Pons (tissue), 1 donor: ENCODE measurements at places on chromosomes 7 and 10.
A peak's percentile ranks its signal among the peaks of the same experiment; 100 is the strongest.

DNA sequence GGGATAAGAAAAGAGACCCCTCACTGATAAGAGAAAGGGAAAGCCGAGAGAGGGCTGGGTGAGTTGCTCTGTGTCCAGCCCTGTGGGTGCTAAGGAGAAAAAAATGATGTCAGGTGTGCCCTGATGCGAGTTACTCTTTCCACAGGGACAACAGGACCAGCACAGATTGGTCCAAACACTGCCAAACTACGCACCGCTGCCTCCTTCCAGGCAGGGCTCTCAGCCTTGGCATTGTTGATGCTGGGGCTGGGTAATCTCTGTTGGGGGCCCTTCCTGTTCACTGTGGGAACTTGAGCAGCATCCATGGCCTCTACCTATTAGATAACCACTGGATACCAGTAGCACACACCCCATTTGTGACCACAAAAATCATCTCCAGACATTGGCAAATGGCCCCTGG is 10.3 kb upstream of the ATP6V0E2 start:
- DNase-seq = no peak

- no peak for DNase-seq
These were observed 14.5 kb upstream of the FAM13C start for GRCh38 chr10:59376846-59377245.

- DNase-seq = no peak
These were observed 1.2 kb downstream of the GET4 start for GRCh38 chr7:877312-878232.

DNA sequence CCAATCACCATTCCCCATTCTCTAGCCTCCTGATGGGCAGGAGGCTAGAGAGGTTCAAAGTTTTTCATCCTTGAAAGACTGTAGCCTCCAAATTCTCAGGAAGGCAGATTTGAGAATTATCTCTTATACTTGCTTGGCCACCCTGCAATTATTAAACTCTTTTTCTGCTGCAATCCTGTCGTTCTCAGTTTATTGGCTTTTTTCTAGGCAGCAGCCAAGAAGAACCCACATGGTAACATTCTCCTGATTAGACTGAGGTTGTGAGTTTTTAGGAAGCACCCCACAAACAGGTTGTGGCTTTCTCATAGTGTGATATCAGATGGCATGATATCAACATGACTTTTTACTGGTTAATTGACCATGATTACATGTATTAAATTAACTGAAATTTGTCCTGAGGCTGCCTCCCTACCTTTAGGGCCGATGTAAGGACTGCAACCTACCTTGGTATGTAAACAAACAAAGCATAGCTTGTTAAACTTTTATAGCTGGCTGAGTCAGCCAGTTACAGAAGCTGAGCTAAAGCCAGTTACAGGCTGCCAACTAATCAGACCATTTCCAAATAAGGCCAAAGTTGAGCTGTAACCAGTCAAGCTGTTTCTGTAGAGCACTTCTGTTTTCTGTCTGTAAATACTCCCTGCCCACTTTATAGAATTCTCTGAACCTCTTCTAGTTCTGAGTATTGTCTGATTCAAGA is 3.2 kb upstream of the ZNF248 start:
- DNase-seq = no peak

DNA sequence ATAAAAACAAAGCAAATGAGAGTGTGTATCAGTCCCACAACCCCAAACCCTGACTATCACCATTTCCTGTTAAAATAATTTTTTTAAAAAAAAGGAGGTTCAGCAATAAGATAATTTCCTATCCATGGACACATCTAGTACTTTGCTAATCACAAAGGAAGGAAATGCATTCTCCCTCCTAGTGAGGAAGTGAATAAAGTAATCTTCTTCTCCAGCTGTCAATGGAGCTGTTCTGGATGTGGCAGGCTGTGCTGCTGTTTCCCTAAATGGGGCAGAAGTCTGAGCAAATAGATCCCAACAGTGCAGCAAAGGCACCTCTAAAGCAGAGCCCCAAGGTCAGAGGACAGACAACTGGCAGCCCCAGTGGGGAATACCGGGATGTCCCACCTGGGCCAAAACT is 540.0 kb downstream of the KCNMA1 start:
- no peak for DNase-seq

- DNase-seq = peak; percentile 5
These were observed 352.7 kb downstream of the DNAJB6 start for GRCh38 chr7:157689269-157690057.

- DNase-seq = no peak
These were observed 6.0 kb downstream of the TFPI2 start for GRCh38 chr7:93884541-93884940.

DNA sequence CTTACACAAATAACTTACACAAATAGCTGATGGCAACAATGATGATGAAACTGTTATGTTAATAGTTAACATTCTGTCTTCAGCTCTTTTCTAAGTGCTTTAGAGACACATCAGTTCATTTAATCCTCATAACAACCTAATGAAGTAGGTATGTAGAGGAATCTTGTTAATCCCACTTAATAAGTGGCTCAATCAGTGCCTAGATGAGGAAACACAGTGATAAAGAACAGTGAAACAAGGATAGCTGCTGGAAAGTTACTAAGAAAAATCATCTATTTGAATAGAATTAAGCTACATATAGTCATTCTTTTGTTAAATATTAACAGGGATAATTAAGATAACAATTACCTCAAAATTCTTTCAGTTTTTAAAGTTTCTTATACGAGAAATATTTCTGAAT is 487.6 kb downstream of the ARL4A start:
- DNase-seq = no peak

GRCh38 chr7:67625257-67625737 is 628.7 kb downstream of the TYW1 start:
- DNase-seq = peak; percentile 52

GRCh38 chr7:33805630-33806233 is 99.6 kb upstream of the BMPER start:
- no peak for DNase-seq

- DNase-seq = no peak
These were observed 67.9 kb downstream of the PPP1R9A start for GRCh38 chr7:94975336-94975735.

DNA sequence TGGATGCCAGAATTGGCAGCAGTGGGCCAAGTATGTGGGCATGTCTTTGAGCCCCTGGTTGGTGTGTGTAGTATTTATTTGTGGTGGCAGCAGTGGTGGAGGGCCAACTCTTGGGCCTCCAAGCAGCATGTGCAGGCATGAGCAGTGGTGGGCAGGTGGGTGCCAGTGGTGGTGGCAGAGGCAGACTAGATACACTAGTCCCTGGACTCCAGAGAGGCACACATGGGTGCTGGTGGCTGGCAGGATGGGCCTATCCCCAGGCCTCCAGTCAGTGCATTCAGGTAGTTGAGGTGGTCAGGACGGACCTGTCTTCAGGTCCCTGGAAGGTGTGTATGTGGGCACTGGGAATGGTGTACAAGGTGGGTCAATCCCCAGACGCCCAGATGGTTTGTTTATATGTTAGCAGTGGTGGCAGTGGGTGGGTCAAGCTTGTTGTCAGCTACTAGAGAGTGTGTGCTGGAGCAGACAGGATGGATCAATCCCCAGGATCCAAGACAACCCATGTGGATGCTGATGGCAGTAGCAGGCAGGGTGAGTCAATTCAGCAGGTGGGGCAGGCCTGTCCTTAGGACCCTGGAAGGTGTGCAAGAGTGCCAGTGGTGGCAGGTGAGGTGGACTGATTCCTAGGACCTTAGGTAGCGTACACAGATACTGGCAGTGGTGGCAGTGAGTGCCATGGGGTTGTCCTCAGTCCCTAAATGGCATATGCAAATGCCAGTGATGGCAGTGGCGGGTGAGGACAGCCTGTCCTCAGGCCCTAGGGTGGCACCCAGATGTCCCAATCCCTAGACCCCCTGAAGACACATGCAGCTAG is 294.3 kb downstream of the RPS24 start:
- DNase-seq = no peak

DNA sequence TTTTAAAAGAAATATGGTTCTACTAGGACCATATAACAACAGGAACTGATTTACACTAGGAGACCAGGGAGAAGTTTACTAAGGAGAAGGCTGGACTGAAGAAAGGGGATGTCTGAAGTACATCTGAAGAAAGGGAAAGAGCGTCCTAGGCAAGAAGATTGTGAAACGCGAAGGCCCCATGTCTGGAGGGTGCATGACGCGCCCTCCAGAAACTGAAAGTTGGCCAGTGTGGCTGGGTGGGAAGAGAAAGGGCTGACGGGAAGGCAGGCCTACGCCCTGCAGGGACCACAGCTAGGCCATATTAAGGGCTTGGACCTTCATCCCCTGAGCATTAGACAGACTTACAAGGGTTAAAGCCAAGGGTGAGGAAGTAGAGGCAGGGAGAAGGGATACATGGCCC is 158.0 kb downstream of the TRIL start:
- peak; percentile 63 for DNase-seq

DNA sequence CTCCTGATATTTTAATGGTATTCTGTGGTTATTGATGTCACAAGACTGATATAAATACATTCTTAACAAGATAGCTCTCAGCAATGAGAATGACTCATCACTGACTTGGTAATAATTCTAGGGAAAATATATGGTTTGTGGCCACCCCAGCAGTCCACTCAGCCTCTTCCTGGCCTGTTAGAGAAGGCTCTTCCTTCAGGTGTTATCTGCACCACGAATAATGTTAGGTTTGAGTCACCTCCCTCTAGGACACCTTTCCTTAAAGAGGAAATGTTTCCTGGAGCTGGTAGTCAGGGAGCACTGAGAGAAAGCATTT is 163.3 kb downstream of the SVIL start:
- no peak for DNase-seq

DNA sequence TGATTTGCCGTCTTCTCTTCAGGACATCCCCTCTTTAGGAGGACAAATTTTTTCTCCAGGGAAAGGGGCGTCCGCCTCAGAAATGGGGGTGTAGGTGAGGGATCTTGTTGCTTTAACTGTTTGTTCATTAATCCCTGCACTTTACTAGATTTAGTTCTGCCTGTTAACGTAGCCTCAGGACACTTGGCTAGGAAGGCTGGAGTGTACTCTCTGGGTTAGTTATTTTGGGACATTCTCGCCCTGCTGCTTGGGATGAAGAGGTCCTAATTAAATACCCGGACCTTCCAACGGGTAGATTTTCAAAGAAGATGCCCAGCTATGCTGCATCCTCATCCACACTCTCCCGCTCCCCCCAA is 552 bp upstream of the ZNF365 start:
- DNase-seq = no peak

DNA sequence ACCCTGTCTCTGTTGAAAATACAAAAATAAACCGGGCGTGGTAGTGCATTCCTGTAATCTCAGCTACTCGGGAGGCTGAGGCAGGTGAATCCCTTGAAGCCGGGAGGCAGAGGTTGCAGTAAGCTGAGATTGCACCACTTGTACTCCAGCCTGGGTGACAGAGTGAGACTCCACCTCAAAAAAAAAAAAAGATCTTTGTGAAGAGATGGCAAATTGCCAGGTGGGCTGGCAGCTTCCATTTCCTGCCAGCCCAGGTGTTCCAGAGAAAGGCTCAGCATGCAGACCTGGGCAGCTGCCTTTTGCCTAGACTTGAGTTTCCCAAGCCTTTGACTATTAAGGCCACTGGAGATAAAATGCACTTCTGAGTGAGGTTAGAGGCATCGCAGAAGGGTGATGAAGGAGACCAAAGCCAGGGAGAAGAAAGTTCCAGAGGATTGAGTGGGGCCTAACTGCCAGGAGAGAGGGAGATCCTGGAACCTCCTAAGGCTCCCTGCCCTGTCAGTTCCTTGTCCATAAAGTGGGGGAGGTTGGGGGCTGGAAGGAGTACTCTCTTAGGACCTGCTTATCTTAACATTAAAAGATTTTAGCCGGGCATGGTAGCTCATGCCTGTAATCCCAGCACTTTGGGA is 10.0 kb upstream of the DDIT4 start:
- DNase-seq = no peak

DNA sequence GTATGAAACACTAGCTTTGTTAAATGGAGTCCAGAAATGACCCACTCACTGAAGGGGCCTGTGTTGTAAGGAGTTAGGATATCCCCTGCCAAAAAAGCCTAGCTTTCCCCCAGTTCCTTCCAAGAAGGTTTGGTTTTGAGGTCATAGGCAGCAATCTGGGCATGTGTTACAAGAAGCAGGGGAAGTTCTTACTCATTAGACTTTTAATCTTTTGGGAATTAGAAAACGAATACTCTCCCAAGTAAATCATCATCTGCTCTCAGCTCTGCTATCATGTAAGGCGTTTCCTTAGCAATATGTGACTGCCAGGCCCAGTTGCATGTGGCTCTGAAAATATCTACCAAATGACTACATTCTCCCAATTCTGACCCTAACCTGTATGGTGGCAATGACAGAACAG is 3.7 kb downstream of the NOD1 start:
- DNase-seq = no peak

- DNase-seq = no peak
These were observed 5.4 kb upstream of the ZNF783 start for GRCh38 chr7:149256568-149256967.

- DNase-seq = no peak
These were observed 144.7 kb upstream of the ZNF716 start for GRCh38 chr7:57305192-57305748.

DNA sequence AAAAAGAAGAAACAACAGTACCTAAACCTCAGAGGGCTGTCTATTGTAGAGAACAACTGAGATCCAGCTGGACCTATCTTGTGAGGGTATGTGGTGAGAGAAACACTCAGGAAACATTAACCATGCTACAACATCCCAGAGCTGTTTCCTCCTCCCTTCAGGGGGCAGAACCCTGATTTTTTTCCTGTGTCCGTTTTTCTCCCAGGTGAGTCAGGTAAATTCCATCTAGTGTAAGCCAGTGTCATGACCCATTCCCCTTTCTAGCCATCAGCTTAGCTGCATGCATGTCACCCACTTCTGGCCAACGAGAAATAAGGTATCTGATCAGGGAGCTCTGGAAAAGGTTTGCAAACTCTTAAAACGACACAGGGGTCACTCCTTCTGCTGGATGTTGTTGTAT is 103.8 kb downstream of the DNMBP start:
- no peak for DNase-seq

GRCh38 chr10:84820120-84820519 is 491.7 kb downstream of the CCSER2 start:
- peak; percentile 23 for DNase-seq

DNA sequence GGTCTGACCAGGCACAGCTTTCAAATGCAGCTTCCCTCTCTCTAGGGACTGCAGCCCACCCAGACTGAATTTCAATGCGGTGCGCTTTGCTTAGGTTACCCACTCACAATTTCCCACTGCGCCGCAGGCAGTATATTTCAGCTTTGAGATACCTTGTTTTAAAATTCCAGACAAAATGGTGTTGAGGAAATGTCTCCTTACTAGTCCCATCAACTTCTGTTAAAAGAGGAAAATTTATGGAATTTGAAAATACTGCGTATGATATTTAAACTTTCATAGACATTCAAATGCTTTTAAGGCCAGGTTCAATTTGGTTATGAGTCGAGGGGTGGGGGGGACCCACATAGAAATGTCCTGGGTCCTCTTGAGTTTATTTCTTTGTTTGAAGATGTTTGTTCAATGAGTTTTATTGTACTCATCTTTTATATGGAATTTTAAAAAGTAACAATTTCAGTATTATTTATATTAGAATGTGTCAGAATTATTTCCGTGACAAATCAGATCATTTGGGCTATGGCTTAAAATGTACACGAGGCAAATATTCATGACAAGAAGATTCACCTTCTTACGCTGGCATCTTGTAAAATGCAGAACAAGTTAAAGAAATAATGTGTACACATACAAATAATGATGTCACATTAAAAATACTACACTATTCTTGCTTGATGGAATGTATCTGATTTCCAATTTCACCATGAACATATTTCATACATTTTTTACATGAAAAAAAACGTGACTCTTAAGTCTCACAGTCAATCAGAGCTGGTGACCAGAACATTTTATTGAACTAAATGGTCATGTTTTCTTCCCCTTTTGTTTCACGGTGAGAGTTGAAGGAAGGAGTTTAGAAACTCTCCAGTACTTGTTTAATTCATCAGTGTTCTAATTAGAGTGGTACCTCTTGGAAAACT is 1.3 kb downstream of the IKZF1 start:
- no peak for DNase-seq

- no peak for DNase-seq
These were observed 19.9 kb downstream of the CPA1 start for GRCh38 chr7:130400120-130400572.
